ENCODE measurements at places on chromosomes 12 and 14.

DNA sequence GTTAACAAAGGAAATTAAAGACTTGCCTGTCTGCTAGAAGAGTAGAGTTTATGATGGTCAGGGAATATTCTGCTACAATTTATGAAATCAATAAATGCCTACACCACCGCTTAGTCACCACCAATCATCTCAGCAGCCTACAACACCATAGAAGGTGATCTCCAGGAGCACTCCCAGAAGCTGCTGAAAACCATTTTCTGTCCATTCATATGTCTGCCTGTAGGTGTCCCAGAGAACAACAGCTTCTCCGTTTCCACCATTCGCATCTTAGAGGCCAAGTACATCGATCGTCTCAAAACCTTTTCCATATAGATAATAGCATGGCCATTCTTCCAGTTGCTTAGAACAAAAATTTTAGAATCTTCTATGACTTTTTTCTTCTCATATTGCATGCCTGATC is 303.4 kb downstream of the KCNC2 start:
- no peak for DNase-seq

GRCh38 chr12:128339631-128340030 is 72.7 kb downstream of the TMEM132C start:
- no peak for DNase-seq

- no peak for DNase-seq
These were observed 502.1 kb upstream of the FLRT2 start for GRCh38 chr14:85027681-85028370.

DNA sequence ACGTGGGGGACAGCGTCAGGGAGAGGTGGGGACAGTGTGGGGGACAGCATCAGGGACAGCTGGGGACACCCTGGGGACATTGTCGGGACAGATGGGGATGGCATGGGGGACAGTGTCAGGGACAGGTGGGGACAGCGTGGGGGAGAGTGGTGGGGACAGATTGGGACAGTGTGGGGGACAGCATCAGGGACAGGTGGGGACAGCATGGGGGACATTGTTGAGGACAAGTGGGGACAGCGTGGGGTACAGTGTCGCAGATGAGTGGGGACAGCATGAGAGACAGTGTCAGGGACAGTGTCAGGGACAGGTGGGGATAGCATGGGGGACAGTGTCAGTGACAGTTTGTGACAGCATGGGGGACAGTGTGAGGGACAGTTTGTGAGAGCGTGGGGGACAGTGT is 240.9 kb downstream of the TMEM121 start:
- no peak for DNase-seq

- DNase-seq = no peak
These were observed 48.1 kb downstream of the KCNA1 start for GRCh38 chr12:4957761-4958160.

DNA sequence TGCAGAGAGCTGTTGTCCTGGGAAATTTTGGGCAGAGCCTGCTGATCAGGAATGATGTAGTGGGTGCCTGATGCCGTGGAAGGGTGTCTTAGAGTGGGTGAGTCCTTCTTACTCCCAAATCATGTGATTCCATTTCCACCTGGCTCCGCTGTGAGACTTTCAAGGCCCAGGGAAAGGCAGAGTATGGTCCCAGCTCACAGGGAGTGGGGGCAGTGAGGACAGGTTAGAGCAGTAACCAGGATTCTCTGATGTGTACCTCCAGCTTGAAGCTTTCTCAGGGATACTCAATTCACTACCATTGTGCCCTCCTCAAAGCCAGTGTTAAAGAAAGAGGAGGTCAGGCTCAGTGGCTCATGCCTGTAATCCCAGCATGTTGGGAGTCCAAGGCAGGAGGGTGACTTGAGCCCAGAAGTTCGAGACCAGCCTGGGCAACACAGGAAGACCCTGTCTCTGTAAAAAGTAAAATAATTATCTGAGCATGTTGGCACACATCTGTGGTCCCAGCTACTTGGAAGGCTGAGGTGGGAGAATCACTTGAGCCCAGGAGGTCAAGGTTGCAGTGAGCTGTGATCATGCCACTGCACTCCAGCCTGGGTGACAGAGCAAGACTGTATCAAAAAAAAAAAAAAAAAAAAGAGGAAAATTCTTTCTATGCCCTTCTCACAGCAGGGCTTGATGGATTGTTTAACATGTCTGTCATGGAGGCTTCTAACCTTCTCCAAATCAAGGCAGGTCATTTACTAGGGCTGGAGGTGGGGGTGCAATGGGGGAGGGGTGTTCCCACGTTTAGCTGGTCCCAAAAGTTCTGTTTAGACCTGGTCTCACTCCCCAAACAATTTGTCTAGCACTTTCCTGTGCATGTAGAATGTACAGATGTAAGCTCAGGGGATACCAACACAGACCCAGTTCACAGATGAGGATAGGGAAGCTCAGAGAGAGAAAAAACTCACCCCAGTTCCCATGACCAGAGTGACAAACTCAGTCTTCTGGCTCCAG is 12.5 kb upstream of the IQSEC3 start:
- no peak for DNase-seq

- peak; percentile 83 for DNase-seq
These were observed 28.8 kb downstream of the MAP3K9 start for GRCh38 chr14:70780396-70781075.

DNA sequence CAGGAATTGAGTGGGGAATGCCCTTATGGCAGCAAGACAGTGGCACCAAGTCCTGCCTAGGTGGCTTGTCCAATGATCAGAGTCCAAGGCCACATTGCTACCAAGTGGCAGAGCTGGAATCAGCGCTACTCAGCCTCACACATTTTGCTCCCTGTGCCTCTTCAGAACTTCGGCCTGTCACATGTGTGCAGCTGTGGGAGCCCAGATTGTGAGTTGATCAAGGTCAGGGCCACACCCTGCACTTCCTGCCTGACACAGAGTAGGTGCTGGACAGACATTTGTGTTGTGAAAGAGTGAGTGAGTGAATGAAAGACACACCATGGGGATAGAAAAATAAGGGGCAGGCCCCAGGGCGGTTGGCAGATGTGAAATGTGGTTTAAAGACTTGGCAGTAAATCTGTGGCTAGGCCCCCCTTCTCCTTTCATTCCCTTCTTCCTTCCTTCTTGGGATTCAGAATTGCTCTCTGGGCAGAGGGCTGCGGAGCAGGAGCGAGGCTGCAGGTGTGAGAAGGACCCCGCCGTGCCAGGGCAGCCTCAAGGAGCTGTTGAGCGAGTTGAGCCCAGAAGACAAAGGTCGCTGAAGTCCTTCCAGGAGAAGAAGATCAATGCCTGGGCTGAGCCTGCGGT is 83.5 kb downstream of the SLC25A47 start:
- no peak for DNase-seq

GRCh38 chr12:19829100-19829853 is 390.0 kb downstream of the AEBP2 start:
- no peak for DNase-seq

- peak; percentile 52 for DNase-seq
These were observed 74.7 kb downstream of the GPR65 start for GRCh38 chr14:88079624-88080023.

GRCh38 chr12:42741771-42742510 is 152.4 kb upstream of the PRICKLE1 start:
- DNase-seq = no peak

- DNase-seq = no peak
These were observed 184.7 kb downstream of the SRGAP1 start for GRCh38 chr12:64029013-64029857.

DNA sequence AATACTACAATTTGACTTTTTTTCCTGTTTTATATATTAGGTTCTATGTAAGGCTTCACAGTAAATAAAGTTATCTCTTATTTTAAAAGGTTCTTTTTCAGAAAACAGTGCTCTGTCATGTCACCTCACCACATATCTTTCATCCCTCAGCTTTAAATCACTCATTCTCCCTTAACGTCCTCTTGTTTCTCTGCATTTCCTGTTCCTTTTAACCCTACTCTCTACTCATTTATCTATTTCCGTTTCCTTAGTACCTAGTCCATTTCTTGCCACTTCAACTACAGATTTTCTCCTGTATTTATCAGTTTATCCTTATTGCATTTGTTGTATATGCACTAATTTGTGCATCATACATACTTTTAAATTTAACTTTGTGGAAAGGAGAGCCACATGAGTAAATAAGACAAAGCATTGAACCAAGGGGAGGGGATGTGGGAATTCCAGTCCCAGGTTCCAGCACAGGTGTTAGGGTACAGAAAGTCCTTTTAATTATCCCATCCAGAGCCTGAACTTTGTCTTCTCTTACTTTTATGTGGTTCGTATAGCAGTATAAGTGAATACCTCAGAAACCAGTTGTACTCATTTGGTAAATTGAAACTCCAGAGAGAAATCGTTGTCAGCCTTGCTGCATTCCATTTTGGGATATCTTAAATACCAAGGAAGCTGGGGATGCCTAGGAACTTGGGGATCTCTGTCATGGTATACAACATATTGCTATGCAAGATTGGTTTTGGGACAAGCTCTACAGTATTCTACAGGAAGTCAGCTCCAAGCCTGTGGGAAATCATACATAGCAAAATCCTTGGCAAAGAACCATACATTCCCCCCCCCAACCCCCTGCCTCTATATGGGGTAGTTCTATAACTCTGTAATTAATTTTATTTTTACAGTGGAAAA is 120.5 kb downstream of the DIP2B start:
- no peak for DNase-seq

- DNase-seq = no peak
These were observed 148.2 kb downstream of the ADGRD1 start for GRCh38 chr12:131101703-131102492.

GRCh38 chr12:19544353-19544752 is 105.1 kb downstream of the AEBP2 start:
- no peak for DNase-seq

GRCh38 chr14:79540394-79540793 is 670.9 kb downstream of the DIO2 start:
- no peak for DNase-seq

DNA sequence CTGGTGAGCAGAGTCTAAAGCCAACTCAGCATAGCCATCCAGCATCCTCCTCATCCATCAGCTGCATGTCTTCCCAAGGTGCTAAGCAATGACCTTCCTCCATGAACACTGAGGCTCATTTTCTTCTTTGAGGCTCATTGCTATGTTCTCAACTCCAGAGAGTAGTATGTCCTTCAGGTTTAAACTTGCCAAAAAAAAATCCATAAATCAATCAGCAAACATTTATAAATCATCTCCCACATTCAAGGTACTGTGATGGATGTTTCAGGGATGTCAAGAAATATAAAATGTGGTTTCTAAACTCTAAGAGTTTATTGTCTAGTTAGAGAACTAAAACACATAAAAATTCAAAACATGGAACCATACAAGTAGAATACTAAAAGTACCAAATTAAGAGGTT is 29.8 kb upstream of the MDM1 start:
- DNase-seq = no peak

Data from NCI-H1105 treated with DMSO at 0.1 percent for 48 hours (cell line).